Osteoblast (primary cell): ENCODE measurements at places on chromosomes 16 and 17. TPM values are rescaled to one million over a fixed set of nuclear protein-coding genes. Genes with fewer than 3 reads are reported as not detected.

The ALDH3A1 gene
- under 0.01 TPM in 1 of 2 replicates, not detected in the other for total RNA-seq

The GP1BA gene
- not detected in 2 replicates for total RNA-seq

The SEZ6 gene
- not detected in 2 replicates for total RNA-seq

The SEPTIN12 gene
- not detected in 2 replicates for total RNA-seq

- peak; percentile 41 for DNase-seq
These were observed 4.4 kb downstream of the CDC27 start for GRCh38 chr17:47184681-47185080.

DNA sequence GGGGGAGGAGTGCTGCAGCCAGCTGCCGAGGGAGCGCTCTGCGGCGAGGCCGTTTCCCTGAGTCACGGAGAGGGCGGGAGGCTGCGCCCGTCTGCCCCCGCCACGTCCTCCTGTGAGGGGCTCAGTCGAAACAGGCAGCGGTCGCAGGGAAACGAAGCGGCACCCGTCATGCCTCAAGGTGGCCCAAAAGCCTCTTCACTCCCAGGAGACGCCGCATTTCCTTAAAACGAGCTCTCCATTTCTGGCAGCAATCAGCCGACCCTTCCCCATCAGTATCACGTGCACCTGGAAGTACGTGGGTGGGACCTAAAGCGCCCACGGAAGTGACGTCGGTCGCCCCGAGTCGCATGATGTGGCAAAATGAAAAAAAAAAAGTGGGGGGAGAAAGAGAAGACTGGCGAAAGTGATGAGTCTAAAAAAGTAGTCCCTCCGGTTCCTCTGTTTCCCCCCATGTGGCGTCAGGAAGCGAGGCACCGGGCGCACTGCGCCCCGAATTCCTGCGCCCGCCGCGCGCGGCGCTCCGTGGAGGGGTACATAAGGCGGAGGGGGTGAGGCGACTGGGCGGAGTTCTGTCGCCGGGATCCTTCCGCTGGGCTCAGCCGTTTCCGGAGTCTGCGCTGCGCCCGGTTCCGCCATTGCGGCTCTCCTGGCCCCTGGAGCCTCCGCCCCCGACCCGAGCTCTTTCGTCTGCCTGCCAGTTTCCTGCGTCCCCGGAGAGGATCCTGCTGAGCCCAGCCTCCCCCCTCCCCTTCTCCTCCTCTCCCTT is at the start of gene CLTC:
CLTC (plus strand) TSS at position 598 of the 766 bp plus-strand sequence. CDS start 237 bp downstream, outside the sequence.
- DNase-seq: peak; percentile 88

GRCh38 chr17:5416901-5417300 is 2.6 kb downstream of the NUP88 start:
- no peak for DNase-seq

GRCh38 chr16:67084345-67085028 is 25.3 kb upstream of the PHAF1 start:
- DNase-seq: no peak

DNA sequence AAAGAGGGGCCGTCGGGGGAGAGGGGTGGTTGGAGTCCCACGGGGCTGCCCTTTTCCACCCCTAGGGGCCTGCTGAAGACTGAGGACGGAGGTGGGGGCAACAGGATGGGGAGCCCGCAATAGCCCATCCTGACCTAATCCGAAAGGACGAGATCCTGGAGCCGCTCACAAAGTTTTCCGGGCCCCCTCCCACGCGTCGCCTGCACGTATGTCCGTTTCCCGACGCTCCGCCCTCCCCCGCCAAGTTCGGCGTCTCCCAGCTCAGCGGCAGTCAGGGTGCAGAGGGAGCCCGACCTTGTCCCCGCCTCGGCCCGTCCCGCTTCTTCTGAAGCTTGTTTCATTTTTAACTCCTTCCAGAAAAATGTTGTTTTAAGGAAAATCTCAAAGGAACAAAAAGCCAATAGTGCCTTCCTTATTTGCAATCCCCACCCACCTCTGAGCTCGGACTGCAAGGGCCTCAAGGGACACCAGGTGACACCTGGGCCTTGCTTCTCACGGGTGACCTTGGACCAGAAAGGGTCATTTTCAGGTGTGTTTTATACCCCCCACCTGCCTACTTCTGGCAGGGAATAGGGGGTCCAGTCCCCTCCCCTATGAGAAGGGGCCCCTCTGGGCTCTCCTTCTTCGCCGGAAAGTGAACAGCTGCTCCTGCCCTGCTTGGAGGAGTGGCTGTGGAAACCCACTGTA is 3.4 kb upstream of the ZNF423 start:
- DNase-seq: peak; percentile 93

- no peak for DNase-seq
These were observed 505.8 kb downstream of the KCNJ2 start for GRCh38 chr17:70675070-70675590.

DNA sequence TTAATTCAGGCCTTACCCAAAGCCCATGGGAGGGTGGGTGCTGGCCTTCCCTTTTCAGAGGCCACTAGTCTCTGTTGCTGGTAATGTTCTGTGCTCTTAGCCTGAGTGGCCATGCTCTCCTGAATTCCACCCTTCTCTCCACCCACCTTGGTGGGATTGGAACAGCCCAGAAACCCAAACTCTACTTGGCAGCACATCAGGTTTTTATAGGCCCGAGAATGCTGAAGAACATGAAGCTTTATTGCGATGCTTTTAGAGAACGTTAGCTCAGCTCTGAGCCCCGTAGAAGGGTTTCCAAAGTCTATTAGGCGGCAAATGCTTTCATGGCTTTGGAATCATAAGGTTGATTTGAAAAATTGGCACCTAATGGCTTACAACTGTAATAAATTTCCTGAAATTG is 209.3 kb downstream of the MSI2 start:
- DNase-seq: peak; percentile 6

- peak; percentile 90 for DNase-seq
These were observed 18.6 kb upstream of the MNT start for GRCh38 chr17:2419486-2419885.

DNA sequence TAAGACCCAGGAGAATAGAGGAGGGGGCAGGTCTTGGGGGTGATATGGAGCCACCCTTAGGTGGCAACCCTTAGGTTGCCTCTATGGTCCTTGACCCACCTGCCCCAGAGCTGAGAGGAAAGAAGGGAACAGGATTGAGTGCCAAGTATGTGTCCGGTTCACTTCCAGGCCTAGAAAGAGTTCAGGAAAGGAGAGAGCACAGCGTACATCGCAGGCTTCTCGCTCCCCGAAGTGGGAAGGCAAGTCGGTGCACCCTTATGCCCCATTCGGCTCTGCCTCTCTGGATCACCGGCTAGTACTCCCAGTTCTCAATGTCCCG is 631 bp downstream of the SP6 start:
- DNase-seq: no peak

- no peak for DNase-seq
These were observed 220.1 kb upstream of the SOX9 start for GRCh38 chr17:71900621-71901229.

GRCh38 chr16:81885976-81886586 is 107.0 kb downstream of the PLCG2 start:
- DNase-seq: no peak

GRCh38 chr17:2685696-2686095 is 25.9 kb downstream of the CLUH start:
- DNase-seq: peak; percentile 35

GRCh38 chr16:4273858-4274311 is 1.1 kb upstream of the TFAP4 start:
- DNase-seq: no peak
